Stimulated activated CD8-positive, alpha-beta memory T cell treated with anti-CD3 and anti-CD28 coated beads, Interleukin-15, amount 100 ng/mL, for 48 hours (primary cell): ENCODE measurements at places on chromosomes 3 and 15.

- no peak for DNase-seq
Measured at GRCh38 chr3:54366007-54366750, 243.8 kb downstream of the CACNA2D3 start.

DNA sequence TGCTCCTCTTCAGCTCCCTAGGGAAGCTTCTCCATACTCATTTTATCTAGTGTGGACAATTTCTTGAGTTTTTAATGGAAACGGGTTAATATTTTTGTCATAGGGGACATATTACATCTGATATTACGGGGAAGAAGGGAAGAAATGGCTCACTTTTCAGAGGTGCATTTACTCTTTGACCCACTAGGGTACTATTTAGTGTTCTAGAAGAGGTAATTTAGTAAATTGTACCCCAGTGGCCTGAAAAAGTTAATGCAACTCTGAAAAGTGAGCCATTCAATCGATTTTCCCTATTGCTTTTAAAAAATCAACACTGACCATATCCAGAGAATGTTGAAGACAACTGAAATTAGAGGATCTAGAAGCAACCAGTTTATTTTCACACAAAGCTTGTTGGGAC is 71.2 kb downstream of the MAP2K5 start:
- DNase-seq: no peak

DNA sequence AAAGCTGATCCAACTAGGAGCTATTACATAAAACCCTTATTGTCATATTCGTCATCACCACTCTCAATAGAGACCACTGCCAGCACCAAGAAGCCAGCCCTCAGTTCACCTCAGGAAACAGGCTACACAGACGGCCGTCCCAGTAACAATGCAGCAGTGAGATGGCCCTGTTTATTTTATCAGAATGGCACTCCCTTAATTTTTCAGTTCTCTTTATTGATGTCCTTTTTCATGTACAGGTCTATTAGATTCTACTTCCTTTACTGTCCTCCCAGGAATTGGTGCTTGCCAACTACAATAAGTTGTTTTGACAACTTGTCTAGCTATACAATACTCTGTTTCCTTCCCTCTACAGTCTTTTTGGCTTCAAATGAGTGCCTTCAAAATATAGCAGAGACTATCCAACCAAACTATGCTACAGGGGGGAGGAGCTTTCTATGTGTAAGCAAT is 272.5 kb downstream of the ZBTB20 start:
- DNase-seq: no peak

DNA sequence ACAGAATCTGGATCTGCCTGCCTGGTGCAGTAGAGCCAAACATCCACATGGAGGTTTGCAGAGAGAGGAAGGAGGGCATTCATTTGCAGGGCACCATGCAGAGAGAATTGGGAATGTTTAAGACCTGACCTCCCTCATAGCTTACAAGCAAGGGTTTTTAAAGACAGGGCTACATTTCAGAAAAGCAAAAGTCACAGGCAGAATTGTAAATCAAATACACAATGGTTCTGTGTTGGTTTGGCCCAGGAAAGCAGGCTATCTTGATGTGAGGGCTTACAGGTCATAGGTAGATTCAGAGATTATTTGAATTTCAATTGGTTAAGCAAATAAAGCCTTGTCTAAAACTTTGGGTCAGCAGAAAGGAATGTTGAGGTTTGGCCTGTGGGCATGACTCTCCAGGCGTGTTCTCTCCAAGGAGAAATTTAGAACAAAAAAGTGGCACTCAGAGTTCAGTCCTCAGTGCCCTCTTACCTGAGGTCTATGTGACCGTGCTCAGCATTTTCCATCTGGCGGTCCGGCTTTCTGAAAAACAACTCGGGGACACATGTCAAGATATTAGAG is 91.5 kb downstream of the CD47 start:
- no peak for DNase-seq

GRCh38 chr3:115438799-115439198 is 184.5 kb upstream of the GAP43 start:
- DNase-seq: no peak
